ENCODE measurements at places on chromosomes 11 and 22. TPM values are rescaled to one million over a fixed set of nuclear protein-coding genes. Genes with fewer than 3 reads are reported as not detected.

- peaks cover 37% of the 10 kb centered on the region for H3K4me1 ChIP-seq
- H3K36me3 ChIP-seq: no peaks in the 10 kb centered on the region
- H3K27ac ChIP-seq: peak overlapping the region; percentile 16
- H3K4me3 ChIP-seq: peak overlapping the region; percentile 18
Observed at GRCh38 chr22:21816787-21817496, 50.5 kb downstream of the MAPK1 start.

- H3K36me3 ChIP-seq: no peaks in the 10 kb centered on the region
- H3K27me3 ChIP-seq: no peaks in the 10 kb centered on the region
- H3K4me3 ChIP-seq: no peak overlapping the region
- no peak for DNase-seq
Observed at GRCh38 chr11:106172386-106172991, 95.0 kb downstream of the AASDHPPT start.

DNA sequence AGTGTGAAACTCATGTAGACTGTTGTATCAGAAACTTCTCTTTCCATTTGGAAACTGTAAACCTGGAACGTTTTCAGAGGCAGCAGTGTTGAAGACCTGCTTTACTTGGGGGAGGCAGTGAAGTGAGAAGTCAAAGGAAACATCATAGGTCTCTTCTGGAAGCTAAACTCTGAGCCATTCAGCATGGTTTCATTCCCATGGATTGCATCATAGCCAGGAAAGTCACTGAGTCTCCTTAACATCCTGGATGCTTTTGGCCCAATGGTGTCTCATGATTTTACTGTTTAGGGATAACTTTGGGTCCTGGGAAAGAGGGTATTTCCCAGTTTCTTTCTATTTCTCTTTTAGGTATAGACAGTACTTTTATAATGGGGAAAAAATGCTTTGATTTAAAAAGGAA is 153.2 kb upstream of the E2F8 start:
- no peak overlapping the region for H3K4me3 ChIP-seq
- H3K36me3 ChIP-seq: no peaks in the 10 kb centered on the region
- H3K4me1 ChIP-seq: peaks cover 8% of the 10 kb centered on the region
- H3K27me3 ChIP-seq: no peaks in the 10 kb centered on the region

MRGPRX3 gene
- total RNA-seq: not detected

GRCh38 chr11:76721755-76722677 is 51.5 kb upstream of the LRRC32 start:
- no peak overlapping the region for H3K4me3 ChIP-seq
- H3K36me3 ChIP-seq: no peaks in the 10 kb centered on the region
- H3K27me3 ChIP-seq: peaks cover 26% of the 10 kb centered on the region
- H3K4me1 ChIP-seq: peaks cover 10% of the 10 kb centered on the region

DNA sequence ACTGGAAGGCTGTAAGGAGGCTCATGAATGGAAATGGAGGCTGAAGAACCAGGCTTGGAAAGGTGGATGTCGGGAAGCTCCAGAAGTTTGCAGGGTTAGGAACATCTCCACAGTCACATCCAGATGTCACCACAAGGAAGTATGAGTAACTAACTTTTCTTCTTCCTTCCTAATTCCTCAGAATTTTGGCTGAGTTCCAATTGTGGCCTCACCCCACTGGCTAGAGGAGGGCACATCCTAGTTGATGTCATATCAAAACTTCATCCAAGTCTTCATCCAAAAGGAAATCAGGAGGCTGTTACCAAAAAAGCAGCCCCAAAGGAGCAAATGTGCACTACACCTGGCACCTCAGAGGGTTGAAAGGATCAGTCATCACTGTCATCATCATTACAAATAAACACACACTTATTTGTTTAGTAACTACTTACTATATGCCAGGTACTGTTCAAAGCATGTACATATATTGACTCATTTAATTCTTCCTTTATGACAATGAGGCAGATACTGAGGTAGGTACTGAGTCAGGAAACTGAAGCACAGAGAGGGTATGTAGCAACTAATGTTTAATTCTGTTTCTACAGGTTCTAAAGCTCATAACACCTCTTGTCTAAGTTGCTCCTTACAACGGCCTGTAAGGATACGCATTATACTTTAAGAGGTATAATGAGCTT is 7.3 kb upstream of the PTPN5 start:
- no peaks in the 10 kb centered on the region for H3K36me3 ChIP-seq
- DNase-seq: no peak
- peaks cover 7% of the 10 kb centered on the region for H3K27me3 ChIP-seq
- no peak overlapping the region for H3K4me3 ChIP-seq
- no peaks in the 10 kb centered on the region for H3K4me1 ChIP-seq

DNA sequence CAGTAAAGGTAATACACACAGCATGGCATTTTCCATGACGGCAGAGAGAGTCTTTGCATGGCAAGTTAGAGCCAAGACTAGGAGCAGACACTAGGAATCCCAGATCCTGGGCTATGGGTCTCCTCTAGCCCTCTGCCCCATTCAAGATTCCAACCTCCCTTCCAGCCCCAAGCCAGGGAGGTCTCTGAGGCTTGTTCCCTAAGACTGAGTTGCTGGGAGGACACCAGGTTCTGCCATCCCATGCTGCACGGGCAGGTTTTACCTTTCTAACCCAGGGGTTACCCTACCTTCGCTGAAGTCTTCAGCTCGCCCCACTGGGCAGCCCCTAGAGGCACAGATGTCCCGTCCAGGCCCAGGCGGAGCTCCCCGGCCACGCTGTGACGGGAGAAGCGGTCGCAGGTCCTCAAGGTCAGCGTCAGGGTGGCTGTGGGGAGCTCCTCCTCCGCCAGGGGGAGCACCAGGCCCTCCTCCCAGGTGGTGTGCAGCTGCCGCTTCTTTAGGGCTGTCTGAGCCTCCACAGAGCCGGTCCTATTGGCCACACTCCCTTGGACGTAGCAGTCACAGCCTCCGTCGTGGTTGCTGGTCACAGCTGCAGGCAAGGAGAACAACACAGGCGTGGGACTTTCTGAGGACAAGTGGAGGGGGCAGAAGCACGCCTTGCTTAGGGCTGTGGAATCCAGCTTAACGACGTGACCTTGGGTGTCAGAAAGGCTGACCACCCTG is 33.8 kb downstream of the SYT13 start:
- no peaks in the 10 kb centered on the region for H3K4me1 ChIP-seq
- peaks cover 7% of the 10 kb centered on the region for H3K27me3 ChIP-seq
- no peak overlapping the region for H3K4me3 ChIP-seq
- H3K27ac ChIP-seq: no peak overlapping the region

CBLIF gene
- total RNA-seq: 456 TPM

GRCh38 chr11:132051704-132052103 is 681.3 kb downstream of the NTM start:
- DNase-seq: no peak
- peaks cover 19% of the 10 kb centered on the region for H3K27me3 ChIP-seq

GRCh38 chr22:11598492-11599440 is 3929.2 kb upstream of the OR11H1 start:
- no peaks in the 10 kb centered on the region for H3K4me1 ChIP-seq
- H3K27ac ChIP-seq: no peak overlapping the region
- no peaks in the 10 kb centered on the region for H3K27me3 ChIP-seq
- DNase-seq: no peak
- H3K36me3 ChIP-seq: no peaks in the 10 kb centered on the region

MUC6 gene
- total RNA-seq: 132 TPM

DNA sequence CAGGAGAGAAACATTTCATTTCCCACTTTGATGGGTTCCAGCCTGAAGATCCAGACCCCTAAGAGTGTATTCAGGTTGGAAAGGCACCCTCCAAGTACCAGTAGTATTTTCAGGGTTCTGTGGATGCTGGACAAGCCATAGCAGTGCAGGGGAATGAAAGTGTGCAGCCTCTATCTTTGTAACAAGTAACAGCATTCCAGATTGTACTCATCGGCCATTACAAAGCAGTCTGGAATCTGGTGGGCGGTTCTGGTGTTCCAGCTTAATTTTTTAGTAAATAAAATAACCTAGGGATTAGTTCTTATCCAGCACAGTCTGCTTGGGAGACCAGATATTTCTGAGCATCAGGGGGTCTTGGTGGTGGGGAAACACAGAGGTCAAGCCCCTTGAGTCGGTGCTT is 22.6 kb downstream of the APLNR start:
- H3K4me1 ChIP-seq: peaks cover 27% of the 10 kb centered on the region
- H3K36me3 ChIP-seq: no peaks in the 10 kb centered on the region
- peak; percentile 58 for DNase-seq

- H3K27me3 ChIP-seq: no peaks in the 10 kb centered on the region
- H3K36me3 ChIP-seq: no peaks in the 10 kb centered on the region
- H3K4me1 ChIP-seq: peaks cover 11% of the 10 kb centered on the region
- peak overlapping the region; percentile 69 for H3K27ac ChIP-seq
- H3K4me3 ChIP-seq: no peak overlapping the region
Observed at GRCh38 chr11:113778111-113778910, 1.3 kb upstream of the CLDN25 start.

GRCh38 chr11:22795914-22796313 is 33.7 kb downstream of the SVIP start:
- H3K4me3 ChIP-seq: no peak overlapping the region
- H3K4me1 ChIP-seq: no peaks in the 10 kb centered on the region
- H3K36me3 ChIP-seq: no peaks in the 10 kb centered on the region
- DNase-seq: no peak
- H3K27ac ChIP-seq: no peak overlapping the region

- peaks cover 97% of the 10 kb centered on the region for H3K36me3 ChIP-seq
- no peak for DNase-seq
- no peak overlapping the region for H3K27ac ChIP-seq
- no peaks in the 10 kb centered on the region for H3K27me3 ChIP-seq
Observed at GRCh38 chr11:64259533-64260067, 8.3 kb downstream of the PLCB3 start.

All from stomach (tissue), 19 donors.